NCI-H460 (cell line): ENCODE measurements at places on chromosomes 6 and 20.

DNA sequence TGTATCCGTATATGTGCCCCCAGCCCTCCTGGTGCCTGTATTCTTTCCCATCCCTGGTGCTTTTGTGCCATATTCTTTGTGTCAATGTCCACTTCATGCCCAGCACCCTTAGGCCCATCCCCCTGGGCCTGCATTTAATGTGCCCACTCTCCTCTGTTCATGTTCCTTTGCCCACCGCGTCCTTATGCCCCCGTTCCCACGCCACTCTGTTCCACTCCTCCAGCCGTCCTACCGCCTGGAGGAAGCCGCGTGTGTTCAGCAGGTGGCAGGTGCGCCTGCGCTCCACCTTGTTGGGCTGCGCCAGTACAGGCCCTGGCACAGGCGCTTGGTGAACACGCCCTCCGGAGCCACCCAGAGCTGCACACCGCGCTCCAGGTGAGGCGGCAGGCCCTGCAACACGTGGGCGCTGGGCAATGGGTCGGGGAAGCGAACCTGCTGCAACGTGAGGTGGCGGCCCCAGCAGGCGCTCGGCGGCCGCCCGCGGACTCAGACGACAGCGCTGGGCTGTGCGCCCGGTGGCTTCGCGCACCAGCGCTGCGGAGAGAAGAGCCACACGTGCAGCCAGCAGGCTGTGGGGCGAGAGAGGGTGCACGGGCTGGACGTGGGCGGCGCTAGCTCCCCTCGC lies 4.0 kb upstream of the FOXS1 start:
- no peak for DNase-seq

DNA sequence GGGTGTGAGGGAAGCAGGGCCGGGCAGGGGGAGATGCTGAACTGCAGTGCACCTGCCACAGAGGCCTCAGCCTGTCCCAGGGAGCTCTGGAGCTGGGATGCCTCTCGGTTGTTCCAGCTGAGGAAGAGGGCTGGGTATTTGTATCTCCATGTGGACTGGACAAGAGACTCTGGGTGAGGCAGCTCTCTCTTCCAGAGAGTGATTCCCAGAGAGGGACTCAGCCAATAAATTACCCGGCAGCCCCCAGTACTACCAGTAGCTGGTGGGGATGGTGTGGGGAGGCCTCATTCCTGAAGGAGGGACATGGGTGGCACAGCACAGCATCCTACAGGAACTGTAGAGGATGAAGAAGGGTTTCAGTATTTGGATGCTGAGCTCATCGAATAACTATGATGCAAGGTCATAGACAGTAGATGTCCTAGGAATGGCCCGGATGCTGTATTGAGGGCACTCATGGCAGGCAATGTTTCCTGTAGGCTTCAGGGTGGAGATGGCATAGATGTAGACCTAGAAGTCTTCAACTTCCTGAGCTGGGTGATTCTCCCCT lies 1.4 kb downstream of the FGD2 start:
- no peak for DNase-seq

- DNase-seq: no peak
These were observed 102.7 kb downstream of the FOXC1 start for GRCh38 chr6:1712451-1712850.

GRCh38 chr6:126067073-126067472 lies 80.7 kb downstream of the TRMT11 start:
- no peak for DNase-seq

DNA sequence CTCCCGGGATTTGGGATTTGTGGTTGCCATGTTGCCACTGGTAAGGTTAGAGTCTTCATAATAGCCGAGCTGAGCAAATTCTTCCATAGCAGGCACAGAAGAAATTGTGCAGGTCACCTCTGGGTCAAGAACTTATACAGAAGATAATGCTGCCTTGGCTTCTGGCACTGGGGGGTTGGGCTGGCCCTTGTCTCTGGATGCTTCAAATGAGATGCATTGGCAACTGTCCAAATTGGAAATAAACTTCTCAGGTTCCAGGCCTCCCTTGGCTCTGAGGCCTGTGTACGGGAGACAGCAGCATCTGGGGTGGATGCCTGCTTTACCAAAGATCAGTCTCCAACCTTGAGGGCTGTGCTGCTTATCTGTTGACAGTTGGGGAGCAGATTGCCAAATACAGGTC lies 26.2 kb downstream of the MYO6 start:
- DNase-seq: no peak

DNA sequence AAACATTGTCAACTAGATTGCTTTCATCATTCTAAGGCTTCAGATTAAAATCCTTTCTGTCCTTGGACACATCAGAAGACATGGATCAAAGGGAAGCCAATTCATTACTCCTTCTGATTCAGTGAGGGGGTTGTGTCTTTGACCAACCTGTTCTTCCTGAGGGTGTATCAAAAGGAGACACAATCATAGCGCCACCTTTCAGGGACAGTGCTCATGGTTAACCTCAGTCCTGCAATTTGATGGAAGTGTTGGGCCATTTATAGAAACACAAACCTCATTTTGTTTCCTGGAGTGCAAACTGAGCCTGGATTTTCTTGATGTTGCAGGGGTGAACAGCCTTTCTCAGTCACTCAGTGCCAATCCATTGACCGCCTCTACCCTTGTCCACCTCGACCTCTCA lies 163.9 kb upstream of the SCGN start:
- no peak for DNase-seq

GRCh38 chr6:37515712-37516075 lies 16.0 kb upstream of the CCDC167 start:
- DNase-seq: no peak

DNA sequence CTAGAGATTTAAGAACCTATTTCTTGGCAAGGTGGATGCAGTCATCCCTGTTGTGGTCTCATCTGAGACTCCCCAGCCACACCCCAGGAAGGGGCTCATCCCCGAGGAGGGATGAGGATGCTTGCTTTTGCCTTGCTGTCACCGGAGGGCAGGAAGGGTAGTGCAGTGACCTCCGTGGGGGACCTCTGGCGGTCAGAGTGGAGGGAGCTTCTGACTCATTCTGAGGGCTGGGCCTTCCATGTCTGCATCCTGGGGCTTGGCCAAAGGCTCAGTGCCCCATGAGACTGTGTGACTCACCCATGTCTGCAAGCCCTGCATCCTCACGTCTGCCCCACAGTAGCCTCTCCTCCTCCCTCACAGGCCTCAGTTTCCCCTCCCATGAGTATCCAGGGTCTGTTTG lies 38.7 kb downstream of the UQCC2 start:
- peak; percentile 93 for DNase-seq

- no peak for DNase-seq
These were observed 60.2 kb downstream of the GNAS-AS1 start for GRCh38 chr20:58790454-58790853.

DNA sequence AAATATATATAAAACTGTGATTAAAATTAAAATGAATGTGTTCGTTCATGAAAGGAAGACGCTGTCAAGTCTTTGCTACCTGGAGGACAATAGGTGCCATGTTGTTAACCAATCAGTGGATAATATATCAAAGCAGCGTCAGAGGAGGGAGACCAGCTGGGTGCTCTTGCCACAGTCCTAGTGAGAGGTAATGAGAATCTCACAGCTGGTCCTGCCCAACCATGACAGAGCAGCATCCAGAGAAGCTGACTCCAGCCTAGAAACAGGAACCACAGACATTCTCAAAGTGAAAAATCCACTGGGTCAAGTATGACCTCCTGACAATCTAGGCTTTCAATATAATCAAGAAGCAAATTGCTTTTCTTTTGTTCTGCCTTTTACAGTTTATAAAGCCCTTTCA lies 94.5 kb upstream of the LRFN2 start:
- no peak for DNase-seq

GRCh38 chr20:35237486-35237885 lies 11.0 kb downstream of the MMP24 start:
- DNase-seq: no peak

DNA sequence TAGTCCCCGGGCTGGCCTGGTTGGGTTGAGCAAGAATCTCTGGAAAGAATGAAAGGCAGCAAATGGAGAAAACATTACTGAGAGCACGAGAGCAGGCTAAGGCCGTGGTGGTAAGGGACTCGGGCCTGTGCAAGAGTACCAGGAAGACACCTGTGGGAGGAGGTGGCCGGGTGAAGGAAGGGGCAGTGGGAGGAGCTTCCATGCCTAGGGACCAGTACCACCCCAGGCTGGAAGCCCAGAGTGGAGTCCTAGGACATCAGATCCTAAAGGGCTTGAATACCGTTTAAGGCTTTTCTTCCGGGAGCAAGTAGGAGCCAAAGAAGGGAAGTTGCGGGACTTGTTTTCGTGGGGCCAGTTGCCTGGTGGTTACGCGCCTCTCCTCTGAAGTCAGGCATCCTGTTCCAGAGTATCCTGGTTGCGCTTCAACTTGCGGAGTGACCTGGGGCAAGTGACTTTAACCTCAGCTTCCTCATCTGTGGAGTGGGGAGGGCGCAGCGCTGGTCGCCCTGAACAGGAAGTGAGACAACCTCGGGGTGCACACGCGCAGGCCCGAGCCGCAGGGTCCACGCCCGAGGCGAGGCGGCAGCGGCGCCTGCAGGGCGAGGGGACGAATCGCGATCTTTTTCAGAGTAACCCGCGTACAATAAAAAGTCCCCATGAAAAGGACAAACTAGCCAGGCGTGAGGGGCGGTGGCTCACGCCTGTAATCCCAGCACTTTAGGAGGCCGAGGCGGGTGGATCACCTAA lies 1.1 kb upstream of the TPD52L2 start:
- peak; percentile 58 for DNase-seq

GRCh38 chr6:80969439-80969838 lies 783.0 kb downstream of the TENT5A start:
- DNase-seq: no peak

- no peak for DNase-seq
These were observed 254.5 kb downstream of the TMEM242 start for GRCh38 chr6:157068691-157069324.

DNA sequence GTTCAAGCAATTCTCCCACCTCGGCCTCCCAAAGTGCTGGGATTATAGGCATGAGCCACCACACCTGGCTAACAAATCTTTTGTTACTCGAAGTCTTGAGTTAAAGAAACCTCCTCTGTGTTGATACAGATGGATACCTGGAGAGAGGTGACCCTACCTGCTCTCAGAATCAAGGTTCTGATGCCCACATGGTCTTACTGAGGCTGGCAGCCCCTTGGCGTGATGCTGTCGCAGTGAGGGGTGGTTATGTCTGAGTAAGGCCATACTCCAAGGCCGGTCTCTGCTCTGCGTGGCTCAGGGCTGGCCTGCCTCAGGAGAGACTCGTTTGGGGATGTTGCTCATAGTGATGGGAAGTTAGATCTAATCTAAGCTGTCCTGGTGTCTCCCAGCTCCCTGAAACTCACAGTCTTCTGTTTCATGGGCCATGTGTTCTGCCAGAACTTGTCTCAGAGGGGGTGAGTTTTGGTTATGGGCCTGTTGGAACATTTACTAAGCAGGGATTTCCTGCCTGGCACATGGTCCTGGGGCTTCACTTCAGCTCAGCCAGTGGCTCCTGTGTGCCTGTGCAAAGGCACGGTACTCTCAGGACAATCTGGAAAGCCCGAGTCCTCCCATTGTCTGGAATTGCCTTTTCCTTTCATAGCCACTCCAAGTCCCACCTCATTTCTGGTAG lies 17.5 kb upstream of the TRAF3IP2 start:
- DNase-seq: no peak

GRCh38 chr6:125031385-125031784 lies 69.1 kb downstream of the RNF217 start:
- DNase-seq: no peak

- DNase-seq: no peak
These were observed 72.0 kb upstream of the TBX18 start for GRCh38 chr6:84836366-84836765.
